Stomach (tissue), 19 donors: ENCODE measurements at places on chromosomes 2 and 18.

DNA sequence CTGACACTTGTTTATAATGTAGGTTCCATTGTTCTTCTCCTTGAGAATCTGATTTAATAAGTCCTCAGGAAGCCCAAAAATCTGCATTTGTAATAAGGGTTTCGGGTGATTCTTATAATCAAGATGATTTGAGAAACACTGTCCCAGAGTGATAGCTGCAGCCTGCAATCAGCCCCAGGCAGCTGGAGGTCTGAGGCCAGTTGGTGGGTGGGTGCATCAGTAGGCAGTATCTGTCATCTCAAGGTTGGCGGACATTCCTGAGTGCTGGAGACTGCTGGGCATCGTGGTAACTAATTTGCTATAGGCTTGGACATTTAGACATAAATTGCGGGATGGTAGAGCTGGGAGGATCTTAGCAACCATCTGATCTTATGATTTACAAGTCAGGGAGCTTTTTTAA, 2.7 kb upstream of the IL18RAP start:
- no peak for DNase-seq

DNA sequence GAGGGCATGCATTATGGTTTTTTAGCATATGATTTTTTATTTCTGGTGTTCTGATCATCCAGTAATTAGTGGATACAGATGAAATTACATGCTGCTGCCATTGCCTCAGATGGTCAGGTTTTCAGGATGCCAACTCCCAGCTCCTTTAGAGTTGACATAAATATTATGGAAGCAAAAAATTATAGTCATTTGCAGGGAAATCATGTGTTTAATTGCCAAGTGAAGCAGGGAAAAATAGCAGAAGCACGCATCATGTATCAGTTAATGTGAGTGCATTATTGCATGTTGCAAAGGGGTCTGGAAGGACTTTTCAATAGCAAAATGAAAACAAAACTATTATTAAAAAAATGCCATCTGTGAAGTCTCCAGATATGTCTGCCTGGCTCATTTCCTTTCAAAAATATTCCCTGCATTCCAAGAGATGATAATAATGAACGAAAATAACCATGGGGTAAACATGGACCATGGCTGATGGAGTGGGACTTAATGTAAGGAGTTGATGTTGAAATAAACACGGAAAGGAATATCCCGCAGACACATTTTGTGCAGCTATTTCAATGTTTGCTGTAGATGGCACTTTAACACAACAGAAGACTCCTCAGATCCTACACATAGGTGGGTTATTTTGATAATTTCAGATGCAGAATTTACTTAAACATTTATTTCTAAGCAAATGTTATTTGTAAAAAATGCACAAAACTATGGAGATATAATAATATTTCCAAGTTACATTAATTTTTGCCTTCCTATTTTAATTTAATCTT, 87.7 kb upstream of the DYNAP start:
- DNase-seq = no peak

- no peak for DNase-seq
Observed at GRCh38 chr2:47152803-47153202, 2.3 kb downstream of the STPG4 start.

GRCh38 chr2:63544017-63544627, 44.2 kb downstream of the WDPCP start:
- no peak for DNase-seq

GRCh38 chr2:142020368-142020767, 110.4 kb downstream of the LRP1B start:
- no peak for DNase-seq

DNA sequence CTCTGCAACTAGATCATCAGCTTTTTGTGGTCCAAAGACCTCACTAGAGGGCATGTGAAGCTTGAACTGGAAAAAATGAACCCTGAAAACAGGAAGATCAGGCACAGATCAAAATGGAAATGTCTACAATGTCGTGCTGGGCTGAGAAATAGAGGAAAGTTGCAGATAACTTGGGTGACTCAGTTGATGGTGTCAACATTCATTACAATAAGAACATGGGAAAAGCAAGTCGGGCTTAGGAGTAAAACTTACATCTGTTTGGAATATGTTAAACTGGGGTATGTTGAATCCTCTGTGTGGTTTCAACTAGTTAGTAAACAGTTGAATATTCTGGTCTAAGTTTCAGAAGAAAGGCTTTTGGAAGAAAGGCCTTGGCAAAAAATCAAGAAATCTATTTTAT, 940.4 kb downstream of the ERBB4 start:
- DNase-seq = no peak

DNA sequence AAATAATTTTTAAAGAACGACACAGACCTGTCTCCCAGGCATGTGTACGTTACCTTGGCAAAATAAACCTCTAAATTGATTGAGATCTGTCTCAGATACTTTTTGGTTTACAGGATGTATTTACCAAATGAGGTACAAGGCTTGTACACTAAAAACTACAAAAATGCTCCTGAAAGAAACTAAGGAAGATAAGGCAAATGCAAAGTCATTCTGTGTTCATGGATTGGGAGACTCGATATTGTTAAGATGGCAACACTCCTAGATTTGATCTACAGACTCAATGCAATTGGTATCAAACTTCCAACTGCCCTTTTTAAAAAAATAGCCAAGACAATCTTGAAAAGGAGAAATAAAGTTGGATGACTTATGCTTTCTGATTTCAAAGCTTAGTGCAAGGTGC, 11.5 kb upstream of the KCNE4 start:
- DNase-seq = no peak

DNA sequence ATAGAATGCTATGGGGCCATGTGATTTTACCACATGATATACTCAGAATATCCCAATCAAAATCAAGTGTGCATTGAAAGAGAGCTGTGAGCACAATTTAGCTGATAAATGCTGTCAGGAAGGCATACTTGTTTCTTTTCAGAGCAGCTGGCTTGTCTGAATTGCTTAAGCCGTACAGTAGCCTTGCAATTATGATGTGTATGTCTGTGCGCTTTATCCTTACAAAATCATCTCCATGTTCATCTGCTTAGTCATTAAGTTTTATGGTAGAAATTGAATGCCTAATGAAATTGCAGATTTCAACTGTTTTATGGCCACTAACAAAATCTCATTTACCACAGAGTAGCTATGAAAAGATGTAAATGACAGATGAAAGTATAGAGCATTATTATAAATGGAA, 346.0 kb upstream of the DLGAP1 start:
- no peak for DNase-seq

- DNase-seq = peak; percentile 96
Observed at GRCh38 chr18:35267161-35267651, 22.8 kb downstream of the ZSCAN30 start.

- DNase-seq = no peak
Observed at GRCh38 chr2:217979151-217979811, 23.5 kb downstream of the TNS1 start.

DNA sequence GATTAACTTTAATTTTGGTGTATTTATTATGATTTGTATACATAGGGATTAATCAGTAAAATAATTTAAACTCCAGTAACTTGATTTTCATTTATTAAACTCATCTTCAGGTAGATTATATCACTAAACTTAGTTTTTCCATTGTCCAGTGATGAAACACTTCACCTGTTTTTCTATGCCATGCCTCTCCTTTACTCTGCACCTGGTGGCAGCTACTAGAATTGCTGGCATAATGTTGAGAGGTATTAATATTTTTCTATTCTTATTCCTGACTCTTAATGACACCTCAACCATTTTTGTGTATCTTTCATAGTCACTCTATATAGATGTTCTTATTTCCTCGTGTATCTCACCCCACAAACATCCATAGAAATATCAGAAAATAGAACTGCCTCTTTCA, 940.3 kb upstream of the CRIM1 start:
- no peak for DNase-seq

DNA sequence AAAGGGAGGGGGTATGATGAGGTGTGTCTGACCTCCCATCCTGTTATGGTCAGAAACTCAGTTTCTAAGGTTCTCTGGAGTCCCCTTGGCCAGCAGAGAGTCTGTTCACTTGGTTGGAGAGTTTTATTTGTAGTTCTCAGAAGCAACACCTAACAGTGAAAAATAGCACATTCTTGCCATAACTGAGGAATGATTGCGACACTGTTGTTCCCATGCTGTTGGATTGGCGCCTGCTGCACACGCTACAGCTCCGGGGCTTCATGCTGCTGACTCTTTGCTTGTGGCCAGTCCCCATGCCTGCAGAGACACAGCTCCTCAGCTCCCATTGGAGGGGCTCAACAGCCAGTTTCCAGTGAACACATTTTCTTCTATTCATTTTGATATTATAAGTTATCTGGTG, 42.1 kb downstream of the TPGS2 start:
- peak; percentile 25 for DNase-seq

- no peak for DNase-seq
Observed at GRCh38 chr18:41681138-41681880, 273.7 kb upstream of the PIK3C3 start.

DNA sequence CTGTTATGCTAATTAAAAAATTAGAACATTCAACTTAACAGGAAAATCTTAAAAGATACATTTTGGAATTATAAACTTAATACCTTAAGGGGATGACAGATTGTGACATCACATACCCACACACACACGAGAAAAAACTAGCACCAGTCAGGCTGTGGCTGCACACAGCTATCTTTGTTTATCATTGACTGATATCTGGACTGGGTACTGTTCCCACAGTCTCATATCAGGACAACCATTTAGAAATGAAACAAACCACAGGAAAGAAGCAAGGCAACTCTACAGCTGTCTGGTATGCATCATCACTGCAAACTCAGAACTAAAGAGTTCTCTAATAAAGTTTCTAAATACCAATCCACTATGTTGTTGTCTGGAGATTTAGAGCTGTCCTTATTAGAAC, 210.9 kb upstream of the SMAD7 start:
- no peak for DNase-seq

GRCh38 chr2:73877071-73877802, 15.6 kb upstream of the ACTG2 start:
- no peak for DNase-seq

DNA sequence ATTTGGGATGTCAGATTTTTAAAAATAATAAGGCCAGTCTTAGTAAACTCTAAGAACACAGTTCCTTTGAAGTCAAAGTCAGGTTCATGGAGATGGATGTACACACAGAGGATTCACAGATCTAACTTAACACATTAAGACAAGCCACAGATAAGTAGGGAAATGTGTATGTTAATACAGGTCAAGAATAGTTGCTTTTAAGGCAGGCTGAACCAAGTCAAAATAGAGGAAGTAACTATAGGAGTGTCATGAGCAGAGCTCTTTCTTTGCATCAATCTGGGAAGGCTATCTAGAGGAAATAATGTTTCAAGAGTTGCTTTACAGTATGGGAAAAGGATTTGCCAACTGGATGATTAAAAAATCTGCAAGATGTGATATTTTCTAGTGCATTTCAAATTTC, 128.0 kb upstream of the FBXO11 start:
- DNase-seq = no peak

GRCh38 chr2:159399716-159400415, 113.4 kb upstream of the WDSUB1 start:
- DNase-seq = no peak

- DNase-seq = no peak
Observed at GRCh38 chr2:11744631-11745394, 1.6 kb upstream of the LPIN1 start.

DNA sequence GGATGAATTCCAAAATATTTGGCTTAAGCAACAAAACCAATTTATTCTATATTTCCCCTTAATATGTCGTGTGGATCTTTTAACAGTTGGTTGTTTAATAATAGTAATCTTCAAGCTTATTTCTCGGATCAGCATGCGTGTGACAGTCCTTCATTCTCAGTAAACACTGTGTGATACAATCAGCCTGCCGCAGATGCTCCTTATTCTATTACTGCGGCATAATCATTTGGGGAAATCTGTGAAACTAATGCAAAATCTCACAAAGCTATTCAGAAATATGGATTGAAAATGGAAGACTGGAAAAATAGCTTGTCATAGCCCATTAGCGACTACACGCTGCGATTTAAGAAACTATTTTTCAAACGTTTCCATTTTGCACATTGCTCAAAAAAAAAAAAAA, 36.9 kb downstream of the LINC00305 start:
- no peak for DNase-seq

GRCh38 chr2:74048843-74049519, 64.3 kb downstream of the TET3 start:
- no peak for DNase-seq
